ENCODE measurements at places on chromosomes 13 and 19.

DNA sequence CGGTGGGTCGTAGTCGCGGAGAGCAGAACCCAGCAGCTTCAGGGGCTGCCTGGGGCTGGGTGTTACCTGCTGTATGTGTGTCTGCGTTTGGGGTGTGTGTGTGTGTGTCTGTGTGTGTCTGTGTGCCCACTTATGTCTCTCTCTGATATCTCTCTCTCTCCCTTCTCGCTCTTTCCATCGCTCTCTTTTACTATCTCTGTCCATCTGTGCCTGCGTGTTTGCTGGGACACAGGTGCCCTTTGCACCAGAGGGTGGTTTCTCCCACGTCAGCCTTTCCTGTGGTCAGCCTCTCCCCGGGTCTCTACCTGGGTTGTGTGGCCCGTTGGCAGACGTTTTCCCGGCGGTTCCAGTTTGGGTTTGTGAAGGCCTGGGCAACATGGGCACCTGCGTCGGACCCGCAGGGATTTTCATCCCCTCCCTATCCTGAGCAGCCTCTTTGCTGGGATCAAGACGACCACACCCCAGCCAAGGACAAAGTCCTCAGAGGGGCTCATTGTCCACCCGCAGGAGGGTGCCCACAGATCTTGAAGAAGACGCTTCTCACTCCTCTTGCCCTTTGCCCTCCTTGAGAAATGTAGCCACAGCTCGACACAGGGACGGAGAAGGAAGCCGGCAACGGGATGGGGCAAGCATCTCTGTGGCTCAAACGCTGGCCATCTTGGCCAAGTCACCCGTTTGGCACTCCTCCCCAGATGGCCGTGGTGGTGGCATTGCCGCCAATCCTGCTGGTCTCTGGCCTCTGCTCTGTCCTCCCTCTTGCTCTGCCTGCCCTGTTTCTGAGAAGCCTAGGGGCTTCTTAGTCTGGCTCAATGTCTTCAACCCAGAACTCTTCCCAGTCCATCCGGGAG lies 43.3 kb downstream of the ZNF146 start:
- DNase-seq: no peak

DNA sequence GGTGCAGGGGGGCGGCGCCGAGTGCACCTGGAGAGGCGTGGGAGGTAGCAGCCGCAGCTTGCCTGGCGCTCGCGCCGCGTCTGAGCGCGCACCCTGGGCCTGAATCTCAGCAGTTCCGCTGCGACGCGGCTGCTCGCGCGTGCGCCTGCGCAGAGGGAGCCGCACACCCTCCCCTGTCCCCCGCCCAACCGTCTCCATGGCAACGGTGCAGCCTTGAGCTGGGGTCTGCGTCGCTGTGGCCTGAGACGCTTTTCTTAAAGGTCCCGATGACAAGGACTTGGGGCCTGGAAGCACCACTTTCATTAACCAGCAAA lies at the start of gene PNMA8B:
TSS of gene PNMA8B (minus strand) at position 82 of the 314 bp plus-strand sequence. CDS start 402 bp downstream, outside the sequence.
- DNase-seq: peak; percentile 60

- DNase-seq: no peak
Observed at GRCh38 chr19:44635581-44636438, 7.9 kb upstream of the PVR start.

DNA sequence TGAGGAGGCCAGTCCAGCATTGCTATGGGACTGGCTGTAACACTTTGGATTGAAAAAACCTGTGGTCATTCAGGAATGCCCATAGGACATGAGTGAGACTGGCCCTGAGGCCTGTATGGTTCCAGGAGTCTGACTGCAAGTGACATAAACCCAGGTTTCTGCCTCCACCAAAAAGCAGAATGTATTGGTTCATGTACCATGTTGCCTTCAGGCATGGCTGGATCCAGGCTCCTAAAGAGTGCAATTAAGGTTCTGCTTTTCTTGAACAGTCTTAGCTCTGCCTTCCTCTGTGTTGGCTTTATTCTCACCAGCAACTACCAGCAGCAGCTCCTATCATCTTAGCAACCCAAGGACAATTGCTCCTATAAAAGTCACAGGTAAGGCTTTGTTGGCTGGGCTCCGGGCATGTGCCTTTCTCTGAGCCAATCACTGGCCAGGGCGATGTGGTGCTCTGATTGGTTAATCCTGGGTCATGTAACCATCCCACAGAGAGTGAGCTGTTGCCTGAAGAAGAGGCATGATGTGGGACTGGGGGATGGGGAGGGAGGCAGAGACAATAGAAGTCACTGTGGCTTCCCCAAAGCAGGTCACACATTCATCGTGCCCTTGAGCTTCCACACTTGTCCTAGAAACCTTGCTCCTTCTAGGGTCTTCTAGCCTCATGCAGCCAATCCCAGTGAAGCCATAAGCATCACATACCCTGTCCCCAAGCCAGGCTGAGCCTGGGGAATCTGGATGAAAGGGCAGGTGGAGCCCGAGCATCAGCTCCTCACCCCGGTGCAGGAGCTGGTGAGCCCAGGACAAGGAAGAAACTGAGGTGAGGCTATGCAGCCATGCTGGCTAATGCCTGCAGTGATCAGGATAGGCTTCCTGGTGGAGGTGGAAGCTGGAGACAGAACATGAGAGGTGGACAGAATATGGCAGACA lies 123.9 kb downstream of the URI1 start:
- DNase-seq: no peak

DNA sequence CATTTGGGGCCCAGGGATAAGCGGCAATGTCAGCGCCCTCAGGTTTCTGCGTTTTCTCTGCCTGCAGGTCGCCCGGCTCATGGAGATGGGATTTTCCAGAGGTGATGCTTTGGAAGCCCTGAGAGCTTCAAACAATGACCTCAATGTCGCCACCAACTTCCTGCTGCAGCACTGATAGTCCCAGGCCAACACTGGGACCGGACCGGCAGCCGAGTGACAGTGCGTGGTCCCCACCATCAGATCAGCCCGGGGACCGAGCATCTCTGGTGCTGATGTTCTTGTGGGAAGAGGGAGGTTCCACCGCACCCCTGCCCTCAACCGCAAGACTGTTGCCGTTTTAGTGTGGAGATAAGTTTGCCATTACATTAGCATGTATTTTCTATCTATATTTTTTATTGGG lies 78.0 kb upstream of the GPR183 start:
- DNase-seq: no peak

DNA sequence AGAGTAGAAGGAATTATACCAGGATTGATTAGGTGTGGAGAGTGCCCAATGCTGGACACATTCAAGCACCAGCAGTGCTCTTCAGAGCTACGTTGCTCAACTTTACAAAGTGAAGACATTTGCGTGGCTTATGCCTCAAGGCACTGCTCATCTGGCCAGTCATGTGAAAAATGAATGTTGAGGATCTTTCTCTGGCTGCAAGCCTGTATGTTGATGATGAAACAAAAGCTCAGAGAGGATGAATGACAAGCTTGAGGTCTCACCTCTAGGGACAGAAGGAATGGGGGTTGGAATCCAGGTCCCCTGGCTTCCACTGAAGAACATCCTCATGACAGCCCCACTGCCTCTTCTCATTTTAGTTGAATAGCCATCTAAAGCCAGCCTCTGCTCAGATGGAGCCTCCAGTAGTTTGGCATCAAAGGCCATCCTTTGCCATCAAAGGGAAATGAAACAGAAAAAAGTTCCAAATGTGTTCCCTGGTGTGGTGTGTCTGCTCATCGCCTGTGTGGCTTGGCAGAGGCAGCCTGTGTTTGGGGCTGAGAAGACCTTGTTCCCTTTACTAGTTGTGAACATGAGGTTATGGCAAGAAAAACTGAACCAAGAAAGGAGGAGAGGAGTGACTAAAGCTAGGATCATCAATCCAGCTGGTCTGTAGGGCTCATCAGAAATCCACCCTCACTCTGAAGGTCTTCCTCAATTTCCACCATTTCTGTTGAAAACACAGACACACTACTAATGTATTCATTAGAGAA lies 114.0 kb upstream of the KL start:
- DNase-seq: no peak

GRCh38 chr13:112672651-112673284 lies 17.1 kb upstream of the ATP11A start:
- no peak for DNase-seq

DNA sequence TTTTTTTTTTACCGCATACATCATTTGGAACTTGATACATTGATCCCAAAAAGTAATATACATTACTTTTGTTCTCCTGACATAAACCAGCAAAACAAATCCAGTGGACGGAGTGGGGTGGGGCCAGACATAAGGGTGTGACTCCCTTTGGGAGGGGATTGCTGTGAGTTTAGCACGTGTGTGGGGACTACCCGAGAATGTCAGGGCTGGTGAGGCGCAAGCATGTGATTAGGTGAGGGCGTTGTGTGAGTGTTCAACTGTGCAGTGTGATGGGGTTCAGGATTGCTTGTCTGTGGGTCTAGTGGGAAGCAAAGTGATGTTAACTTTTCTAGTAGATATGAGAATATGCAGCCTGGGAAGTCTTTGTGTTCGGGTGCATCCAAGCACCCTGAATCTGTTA lies 468.0 kb downstream of the TSHZ3 start:
- no peak for DNase-seq

- DNase-seq: no peak
Observed at GRCh38 chr13:53104136-53104535, 75.5 kb downstream of the OLFM4 start.

DNA sequence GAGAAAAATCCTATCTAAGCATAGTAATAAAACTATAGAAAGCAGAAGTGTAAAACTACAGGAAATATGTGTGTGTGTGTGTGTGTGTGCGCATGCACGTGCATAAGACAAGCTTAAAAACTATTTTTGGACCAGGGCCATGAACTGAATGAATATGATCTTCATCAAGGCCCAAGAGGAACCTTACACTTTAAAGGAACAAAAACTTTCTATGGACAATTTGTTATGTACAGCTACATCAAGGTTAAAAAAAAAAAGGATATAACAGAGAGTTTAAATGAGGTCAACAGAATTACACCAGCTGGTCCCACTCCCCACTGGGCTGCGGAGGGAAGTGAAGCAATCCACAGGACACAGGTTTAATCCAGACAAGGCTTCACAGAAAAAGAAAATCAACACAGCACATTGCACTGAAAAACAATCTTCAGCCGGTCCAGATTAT lies 151.1 kb downstream of the LHFPL6 start:
- no peak for DNase-seq

GRCh38 chr19:1227304-1228054 lies 10.3 kb downstream of the CBARP start:
- DNase-seq: no peak

GRCh38 chr13:97119943-97120342 lies 102.2 kb upstream of the MBNL2 start:
- DNase-seq: no peak

DNA sequence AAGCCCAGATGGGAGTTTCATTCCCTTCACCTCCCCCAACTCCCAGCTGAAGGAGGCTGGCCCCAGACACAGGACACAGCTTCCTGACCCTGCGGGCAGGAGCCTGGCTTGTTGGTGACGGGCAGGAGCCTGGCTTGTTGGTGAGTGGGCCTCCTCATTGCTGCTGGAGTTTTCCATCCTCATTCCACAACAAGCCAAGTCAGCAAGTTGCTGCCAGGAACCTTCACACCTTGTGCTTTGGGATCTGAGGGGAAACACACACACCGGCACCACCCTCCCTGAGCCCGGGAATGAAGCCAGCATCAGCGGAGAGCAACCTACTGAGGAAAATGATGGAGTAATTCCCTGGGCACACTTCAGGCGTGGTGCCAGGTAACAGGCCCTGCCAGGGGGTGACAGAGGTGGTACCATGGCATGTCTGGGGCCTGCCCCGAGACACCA lies 74.9 kb downstream of the ALOX5AP start:
- no peak for DNase-seq

- no peak for DNase-seq
Observed at GRCh38 chr13:46124531-46124966, 19.7 kb upstream of the CPB2 start.

DNA sequence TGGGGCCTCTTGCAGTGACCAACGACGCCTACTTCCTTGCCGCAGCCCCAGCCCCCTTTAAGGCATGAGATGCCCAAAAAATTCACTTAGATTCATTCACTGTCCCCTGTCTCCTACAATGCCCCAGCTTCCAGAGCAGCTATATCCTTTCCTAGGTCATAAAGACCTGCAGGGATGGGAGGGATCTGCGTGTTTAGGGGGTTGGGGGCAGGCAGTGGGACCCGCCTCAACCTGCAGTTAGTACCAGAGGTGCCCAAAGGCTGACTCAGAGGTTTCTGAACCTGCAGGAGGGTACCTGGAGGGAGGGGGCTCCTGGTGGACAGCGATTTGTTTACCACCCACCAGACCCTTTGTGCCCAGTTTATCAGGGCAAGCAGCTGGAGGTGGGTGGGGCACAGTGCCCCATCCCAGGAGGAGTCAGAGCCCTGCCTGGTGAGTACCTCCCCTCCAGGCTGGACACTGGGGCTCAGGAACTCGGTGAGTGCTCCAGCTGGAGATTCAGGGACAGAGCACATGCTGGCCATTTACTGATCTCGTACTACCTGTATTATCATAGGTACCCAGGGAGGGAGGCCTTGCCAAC lies 10.1 kb downstream of the RPS28 start:
- no peak for DNase-seq

DNA sequence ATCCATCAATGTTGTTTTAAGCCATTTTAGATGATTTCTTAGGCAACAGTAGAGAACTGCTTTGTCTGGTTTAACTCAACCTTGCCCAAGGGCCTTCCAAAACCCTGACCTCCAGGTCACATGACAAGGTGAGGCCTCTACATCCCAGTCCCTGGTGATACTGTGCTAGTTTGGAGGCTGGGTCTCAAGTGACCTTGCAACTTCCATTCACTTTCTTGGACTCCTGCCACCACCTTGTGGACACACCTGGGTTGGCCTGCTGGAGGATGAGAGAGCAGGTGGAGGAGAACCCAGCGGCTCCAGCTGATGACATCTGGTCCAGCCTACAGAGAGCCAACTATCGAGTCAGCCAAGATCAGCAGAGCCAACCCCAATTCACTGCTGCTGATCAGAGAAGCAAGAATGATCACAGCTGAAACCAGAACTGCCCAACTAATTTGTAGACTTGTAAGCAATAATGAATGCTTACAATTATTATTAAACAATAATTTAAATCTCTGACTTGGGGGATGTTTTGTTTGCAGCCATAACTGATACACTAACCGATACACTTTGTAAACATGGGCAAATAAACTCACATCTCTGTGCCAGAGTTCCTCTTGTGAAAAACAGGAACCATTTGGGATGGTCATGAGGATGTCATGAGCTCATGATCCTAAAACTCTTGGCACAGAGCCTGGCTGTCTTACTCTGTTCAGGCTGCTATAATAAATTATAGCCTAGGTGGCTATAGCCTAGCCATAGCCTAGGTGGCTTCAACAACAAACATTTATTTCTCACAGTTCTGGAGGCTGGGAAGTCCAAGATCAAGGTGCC lies 11.5 kb downstream of the FAM187B start:
- DNase-seq: no peak

- DNase-seq: no peak
Observed at GRCh38 chr19:58374200-58374599, 6.6 kb downstream of the ZNF837 start.

GRCh38 chr13:26502826-26503225 lies 54.7 kb upstream of the WASF3 start:
- no peak for DNase-seq

GRCh38 chr19:6694147-6694815 lies 24.3 kb upstream of the TNFSF14 start:
- no peak for DNase-seq

GRCh38 chr19:1265615-1266128 lies 3.5 kb upstream of the CIRBP start:
- DNase-seq: no peak

Measured in RWPE2 (cell line).